ENCODE measurements at places on chromosomes 5 and 9.
A peak's percentile ranks its signal among the peaks of the same experiment; 100 is the strongest.

DNA sequence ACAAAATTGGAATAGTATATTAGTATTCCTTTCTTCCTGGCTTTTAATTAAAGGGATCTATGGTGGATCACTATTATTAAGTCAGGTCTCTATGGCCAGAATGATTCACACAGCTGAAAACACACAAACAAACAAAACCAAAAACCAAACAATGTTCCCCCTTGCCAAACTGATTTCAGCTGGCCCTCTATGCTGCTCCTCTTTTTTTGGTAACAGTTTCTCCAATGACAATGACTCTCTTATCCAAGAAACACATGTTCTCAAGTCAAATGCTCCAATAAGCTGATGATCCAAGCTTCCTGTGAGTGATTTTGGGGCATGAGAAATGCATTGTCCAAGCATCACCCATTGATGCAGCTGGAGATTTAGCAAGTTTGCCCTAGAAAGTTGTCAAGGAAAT is 193.4 kb upstream of the TUT7 start:
- DNase-seq, result no peak

- no peak for DNase-seq
Measured at GRCh38 chr9:15426019-15426418, 3.3 kb downstream of the SNAPC3 start.

GRCh38 chr5:55154873-55155272 is 5.1 kb upstream of the GPX8 start:
- DNase-seq, result peak; percentile 66

DNA sequence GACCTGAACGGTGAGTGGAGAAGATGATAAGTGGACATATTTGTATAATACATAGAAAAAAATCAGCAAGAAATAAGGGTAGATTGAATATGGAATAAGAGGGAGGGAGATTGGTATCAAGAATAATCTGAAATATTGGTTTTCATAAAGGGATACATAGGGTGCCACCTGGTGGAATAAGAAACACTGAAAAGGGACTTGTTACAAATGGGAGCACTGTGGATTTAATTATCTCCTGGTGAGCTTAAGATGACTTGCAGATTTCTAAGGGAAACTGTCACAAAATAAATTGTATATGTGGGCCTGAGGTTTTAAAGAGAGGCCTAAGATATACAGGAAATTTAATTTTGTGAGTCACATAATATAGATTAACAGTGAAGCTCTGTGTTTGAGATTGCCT is 1403.5 kb upstream of the CDH18 start:
- peak; percentile 73 for DNase-seq

- no peak for DNase-seq
Measured at GRCh38 chr9:79974806-79975422, 403.1 kb downstream of the TLE4 start.

DNA sequence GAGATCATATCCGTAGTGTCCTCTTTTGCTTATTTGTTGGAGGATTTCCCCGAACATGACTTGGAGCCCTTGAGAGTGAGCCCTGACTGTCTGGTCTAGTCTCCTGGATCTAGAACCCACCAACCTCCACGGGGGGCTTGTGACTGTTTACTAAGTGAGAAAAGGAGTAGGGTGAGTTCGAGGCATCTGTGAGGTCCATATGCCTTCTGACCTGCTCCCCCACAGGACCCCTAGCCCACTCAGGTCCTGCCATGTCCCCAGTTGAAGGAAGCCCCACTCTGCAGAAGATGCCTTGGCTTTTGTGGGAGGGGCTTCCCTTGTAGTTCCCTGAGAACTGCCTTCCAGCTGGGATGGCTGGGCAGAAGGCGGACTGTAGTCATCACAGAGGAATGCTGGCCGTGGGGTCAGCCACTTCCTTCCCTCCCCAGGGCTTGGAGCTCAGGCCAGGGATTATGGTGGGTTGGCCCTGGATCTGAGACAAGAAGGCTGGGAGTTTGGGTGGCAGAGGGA is 7.0 kb upstream of the IRF1 start:
- peak; percentile 95 for DNase-seq

DNA sequence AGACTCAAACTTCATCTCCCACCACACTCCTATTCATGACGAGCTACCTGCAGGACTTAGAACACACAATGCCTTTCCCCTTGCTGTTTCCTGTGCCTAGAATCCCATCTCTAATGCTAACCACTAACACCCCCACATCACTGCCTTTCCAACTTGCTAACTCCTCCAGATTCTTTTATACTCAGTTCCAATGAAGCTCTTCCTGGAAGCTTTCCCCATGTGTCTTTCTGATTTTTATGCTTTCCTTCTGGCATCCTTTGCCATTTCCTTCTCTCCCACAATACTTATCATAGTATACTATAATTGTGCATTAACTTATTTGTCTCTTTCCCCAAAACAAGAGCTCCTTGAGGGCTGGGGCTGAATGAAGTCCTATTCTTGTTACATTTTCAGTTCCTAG is 115.3 kb upstream of the PLPPR1 start:
- no peak for DNase-seq

DNA sequence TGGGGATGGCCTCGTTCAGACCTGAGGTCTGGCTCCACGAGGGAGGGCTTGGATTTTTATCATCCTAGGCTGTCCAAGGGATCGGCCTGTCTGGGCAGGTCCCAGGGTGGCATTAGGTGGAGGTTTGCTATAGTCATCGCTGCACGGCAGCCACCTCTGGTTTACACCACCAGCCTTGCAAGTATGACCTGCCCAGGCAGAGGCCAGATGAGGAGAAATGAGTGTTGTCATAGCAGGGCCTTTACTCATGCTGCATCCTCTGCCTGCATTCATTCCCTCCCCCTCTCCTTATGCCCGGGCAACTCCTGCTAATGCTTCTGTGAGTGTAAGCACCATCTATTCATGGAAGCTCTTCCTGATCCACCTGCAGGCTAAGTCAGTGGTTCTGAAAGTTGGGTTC is 15.3 kb upstream of the NDST1 start:
- DNase-seq, result no peak

All from astrocyte of the spinal cord (primary cell).